ENCODE measurements at places on chromosomes 4 and X.

- DNase-seq, result no peak
Measured at GRCh38 chr4:92381616-92382015, 77.8 kb downstream of the GRID2 start.

DNA sequence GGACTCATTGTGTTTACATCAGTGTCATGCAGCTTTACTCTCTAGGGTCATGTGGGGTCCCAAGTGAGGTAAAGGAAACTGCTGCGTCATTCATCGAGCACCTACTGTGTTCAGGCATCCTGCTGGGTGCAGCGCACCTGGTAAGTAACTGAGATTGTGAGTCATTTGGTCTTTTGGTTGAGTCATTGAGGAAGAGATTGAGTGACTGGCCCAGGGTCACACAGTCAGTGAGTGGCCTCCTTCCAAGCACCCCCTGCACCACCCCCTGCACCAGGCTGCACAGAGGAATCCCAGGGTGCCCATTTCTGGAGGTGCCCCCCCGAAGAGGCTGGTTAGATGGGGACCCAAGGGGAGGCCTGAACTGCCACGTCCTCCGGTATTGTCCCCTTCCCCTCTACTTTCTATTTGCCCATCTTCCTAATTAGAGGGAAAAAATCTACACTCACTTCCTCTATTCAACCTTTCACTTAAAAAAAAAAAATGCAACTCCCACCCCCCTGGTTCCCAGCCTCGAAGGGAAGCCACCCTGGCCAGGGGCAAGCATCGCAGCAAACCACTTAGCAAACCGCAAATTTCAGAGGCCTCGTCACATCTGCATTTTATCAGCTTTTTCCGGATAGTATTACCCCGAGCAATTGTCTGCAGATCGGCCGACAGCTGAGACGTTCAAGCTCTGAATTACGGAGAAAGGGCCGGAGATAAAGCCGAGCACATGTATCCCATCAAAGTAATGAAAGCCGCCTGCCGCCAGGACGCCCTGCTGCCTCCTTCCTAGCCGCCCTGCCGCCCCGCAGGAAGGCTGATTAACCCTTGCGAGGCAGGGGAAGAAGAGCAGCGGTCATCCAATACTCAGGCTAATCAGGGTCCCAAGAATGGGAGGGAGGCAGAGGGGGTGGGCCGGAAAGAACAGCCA lies 96.3 kb upstream of the MSX1 start:
- no peak for DNase-seq

- no peak for DNase-seq
Measured at GRCh38 chr4:109847896-109848442, at the start of gene LRIT3. Gene LRIT3, plus strand, starts transcription at chr4:109848107. Its CDS starts 95 bp downstream, at chr4:109848202.

- DNase-seq, result no peak
Measured at GRCh38 chrX:31429915-31430314, 358.1 kb upstream of the FTHL17 start.

DNA sequence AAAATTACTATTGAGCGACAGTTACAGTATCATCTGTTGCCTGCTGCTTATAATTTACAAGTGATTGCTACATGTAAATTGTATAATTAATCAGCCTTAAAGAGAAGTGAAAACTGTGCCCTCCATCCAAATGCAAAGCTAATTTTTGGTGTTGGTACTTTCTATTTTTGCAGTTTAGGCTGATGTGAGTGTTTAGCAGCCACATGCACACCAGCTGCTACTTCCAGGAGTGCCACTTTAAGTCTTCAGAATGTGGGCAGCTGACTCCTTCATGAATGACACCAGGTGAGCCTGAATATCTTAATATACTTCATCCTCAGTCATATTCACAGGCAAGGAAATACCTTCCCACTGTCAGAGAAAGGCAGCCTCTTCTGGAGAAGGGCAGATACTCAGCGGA lies 149.8 kb upstream of the RASGEF1B start:
- no peak for DNase-seq

- no peak for DNase-seq
Measured at GRCh38 chr4:167020410-167020809, 213.9 kb downstream of the SPOCK3 start.

GRCh38 chrX:33171041-33171440 lies 40.3 kb downstream of the DMD start:
- no peak for DNase-seq

DNA sequence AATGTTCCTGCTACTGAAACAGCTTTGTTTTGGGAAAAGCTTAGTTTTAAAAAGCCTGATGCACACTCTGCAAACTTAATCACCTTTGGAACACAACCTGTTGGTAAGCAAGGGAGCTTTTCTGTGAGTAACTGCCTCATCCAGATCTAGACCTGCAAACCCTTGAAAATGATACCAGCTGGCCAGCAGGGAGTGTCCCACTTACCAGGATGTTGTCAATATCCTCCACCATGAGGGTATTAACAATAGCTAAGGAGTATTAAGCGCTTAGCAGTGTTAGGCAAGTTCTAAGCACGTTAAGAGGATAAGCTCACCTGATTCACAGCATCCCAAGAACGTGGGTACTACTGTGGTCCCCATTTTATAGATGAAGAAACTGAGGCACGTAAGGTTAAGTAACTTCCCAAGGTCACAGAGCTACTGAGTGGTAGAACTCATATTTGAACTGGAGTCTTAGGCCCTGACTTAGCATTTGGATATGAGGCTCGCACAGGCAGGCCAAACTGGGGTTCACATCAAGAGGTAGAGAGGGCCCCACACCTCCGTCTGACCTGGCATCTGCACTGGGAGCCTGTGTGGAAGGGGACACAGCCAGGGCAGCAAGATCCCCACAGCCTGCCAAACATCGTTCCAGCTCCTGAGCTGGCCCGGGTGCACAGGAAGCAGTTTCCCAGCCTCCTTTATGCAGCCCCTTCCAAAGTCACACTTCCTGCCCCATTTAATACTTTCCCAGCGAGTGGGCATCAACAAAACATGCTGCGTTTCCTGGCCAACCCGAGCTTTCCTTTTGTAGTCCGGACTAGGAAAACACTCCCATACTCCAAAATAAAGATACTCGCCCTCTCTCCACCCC lies 32.7 kb downstream of the IRF2 start:
- no peak for DNase-seq

- no peak for DNase-seq
Measured at GRCh38 chr4:103400405-103400804, 202.3 kb upstream of the CENPE start.

GRCh38 chrX:72126048-72126415 lies 5.7 kb downstream of the RTL5 start:
- no peak for DNase-seq

DNA sequence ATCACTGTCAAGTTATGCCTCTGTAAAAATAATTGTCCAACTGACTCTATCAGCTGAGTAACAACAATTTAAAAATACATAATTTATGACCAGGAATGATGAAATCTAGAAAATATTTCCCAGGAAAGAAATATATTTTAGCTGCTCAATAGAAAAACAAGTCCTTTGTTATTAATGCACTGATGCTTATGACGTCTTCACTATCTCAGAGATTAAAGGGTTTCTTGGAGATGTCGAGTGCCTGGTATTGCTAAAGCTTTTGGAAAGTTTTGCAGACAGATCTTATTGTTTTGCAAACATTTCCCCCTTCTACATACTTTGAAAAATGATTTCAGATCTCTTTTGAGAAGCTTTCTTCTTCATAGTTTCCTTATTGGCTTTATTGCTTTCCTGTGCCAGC lies 154.6 kb upstream of the RPS6KA3 start:
- DNase-seq, result no peak

DNA sequence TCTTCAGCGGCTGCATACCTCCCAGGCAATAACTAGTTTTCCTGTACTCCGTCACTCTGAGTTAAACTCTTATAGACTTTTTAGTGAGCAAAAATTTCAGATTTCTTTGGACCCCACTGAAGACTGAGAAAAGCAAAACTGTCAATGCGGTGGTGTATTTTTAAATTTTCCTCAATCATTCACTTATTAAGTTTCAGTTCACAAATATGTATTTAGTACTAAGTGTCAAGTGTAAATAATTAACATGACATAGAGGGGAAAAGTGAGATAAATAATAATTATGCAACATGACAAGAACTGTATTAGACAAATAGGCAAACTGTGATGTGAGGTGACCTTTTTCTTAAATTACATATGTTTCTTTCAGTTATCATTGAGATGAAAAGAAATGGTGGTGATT lies 124.4 kb downstream of the NAF1 start:
- DNase-seq, result no peak

DNA sequence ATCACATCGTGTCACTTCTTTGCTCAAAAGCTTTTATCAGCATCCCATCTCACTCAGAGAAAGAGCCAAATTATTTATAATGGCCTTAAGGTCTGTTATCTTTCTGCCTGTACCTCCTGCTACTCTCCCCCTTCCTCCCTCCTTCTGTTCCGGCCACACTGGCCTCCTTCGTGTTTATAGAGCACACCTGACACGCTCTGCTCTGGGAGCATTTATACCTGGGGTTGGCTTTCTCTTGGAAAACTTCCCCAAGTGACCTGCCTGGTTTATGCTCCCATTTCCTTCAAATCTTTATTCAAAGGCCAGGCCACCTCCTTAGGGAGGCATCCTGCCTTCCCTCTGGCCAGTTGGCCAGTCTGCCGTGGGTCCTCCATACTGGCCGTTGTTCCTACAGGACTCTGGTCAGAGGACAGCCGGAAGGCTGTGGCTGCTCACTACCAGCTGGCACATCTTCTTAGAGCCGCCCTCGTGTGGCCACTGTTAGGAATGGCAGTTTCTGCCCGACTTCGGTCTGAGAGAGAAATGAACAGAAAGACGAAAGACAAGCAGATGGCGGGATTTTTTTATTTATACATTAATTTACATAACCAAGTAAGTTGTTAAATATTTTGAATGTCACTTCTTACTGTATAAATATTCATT lies 80.2 kb upstream of the CBLL2 start:
- peak; percentile 53 for DNase-seq

DNA sequence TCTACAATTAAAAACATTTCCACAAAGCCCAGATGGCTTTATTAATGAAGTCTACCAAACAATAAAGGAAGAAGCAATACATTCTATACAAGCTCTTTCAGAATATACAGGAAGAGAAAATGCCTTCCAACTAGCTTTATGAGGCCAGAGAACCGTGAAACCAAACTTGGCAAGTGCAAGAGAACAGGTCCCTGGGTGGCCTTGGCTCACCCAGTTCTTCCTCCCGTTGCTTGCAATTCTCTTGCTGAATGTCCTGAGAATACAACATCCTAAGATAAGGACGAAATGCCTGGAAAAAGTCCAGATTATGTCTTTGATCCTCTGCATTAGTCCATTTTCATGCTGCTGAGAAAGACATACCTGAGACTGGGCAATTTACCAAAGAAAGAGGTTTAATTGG lies 204.9 kb downstream of the MAD2L1 start:
- no peak for DNase-seq

DNA sequence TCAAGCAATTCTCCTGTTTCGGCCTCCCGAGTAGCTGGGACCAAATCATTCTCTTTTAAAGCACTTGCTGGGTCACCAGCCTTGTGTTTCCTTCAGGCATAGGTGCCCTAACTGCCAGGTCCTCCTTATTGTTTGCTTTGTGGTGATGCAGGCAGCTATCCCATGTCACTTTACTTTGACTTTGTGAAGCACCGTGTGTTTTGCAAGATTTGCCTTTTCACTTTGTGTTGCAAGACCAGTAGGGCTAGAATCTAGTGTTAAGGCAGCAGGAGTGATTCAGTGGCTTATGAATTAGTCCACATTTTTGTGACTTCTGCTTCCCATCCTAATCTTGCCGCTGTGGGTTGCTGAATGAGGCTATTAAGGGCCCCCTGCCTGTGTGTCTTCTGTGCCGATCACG lies 20.2 kb downstream of the SYAP1 start:
- no peak for DNase-seq

DNA sequence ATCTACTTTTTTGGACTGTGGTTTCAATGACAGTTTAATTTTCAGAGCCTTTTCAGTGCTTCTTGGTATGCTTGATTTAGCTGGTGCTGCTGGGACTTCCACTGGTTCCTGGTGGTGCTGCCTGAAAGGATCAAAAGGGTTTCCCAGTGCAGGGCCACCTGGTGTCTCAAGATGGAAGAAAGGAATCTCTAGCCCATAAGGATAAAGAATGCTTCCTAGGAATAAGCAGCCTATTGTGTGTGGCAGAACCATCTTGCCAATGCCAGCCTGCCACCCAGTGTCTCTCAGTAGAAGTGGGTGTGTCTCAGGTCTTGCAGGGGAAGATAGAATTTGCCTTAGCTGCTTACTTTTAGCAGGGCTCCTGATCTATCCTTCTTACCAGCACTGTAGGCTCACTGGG lies 15.0 kb upstream of the RAI2 start:
- DNase-seq, result no peak

DNA sequence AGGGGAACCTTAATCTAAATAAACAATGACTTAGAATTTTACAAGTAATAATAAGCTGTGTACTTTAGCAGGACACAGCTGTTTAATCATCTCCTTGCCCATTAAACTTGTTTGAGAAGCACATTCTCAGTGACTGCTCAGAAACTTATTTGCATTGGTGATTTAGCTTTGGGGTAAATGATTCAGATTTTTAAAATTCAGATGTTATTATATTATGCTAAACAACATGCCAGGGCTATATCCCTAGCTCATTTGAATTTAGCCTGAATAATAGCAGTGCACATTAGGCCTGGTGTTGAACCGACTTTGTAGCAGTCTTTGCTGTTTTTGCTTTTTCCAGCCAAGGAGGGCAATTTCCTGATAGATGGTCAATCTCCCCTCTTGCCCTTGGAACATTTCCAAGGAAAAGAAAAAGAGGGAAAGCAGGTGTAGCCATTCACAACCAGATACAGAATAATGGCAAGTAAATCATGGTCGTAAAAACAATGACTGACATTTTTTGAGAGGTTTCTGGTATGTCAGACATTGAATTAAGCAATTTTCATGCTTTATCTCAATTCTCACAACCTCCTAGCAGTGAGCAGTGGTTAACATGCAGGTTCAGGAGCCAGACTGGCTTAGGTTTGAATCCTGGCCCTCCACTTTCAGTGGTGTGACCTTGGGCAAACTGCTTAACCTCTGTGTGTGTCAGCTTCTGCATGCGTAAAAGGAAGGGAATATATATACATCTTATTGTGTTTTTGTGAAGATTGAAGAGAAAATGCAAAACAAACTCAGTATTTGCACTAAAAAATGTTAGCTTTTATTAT lies 16.8 kb downstream of the ARHGEF38 start:
- no peak for DNase-seq
